ENCODE measurements at places on chromosomes 6 and 20. TPM values are rescaled to one million over a fixed set of nuclear protein-coding genes. Genes with fewer than 3 reads are reported as not detected.

FRK gene
- total RNA-seq: 44.4 TPM

BAK1 gene
- total RNA-seq: 59.2 TPM

EPPIN gene
- total RNA-seq: not detected

MRAP2 gene
- 1.7 TPM for total RNA-seq

CST1 gene
- total RNA-seq: not detected

VSX1 gene
- not detected for total RNA-seq

HEY2 gene
- total RNA-seq: not detected

DEFB132 gene
- total RNA-seq: not detected

PPP1R3G gene
- 6.3 TPM for total RNA-seq

SRMS gene
- total RNA-seq: not detected

LY6G5C gene
- total RNA-seq: not detected

CST4 gene
- total RNA-seq: not detected

DSP gene
- 104 TPM for total RNA-seq

MUC22 gene
- not detected for total RNA-seq

OVOL2 gene
- 2.1 TPM for total RNA-seq

NFATC2 gene
- under 0.01 TPM for total RNA-seq

SLC26A8 gene
- total RNA-seq: not detected

FAM217A gene
- total RNA-seq: not detected

HMGN4 gene
- 119 TPM for total RNA-seq

ITPR3 gene
- total RNA-seq: 173 TPM

TRIM10 gene
- total RNA-seq: under 0.01 TPM

CCDC167 gene
- 46.5 TPM for total RNA-seq

HSPA12B gene
- total RNA-seq: 0.17 TPM

MDFI gene
- 3.4 TPM for total RNA-seq

RIPOR2 gene
- 1.0 TPM for total RNA-seq

LZTS3 gene
- total RNA-seq: 21.7 TPM

ULBP1 gene
- 0.17 TPM for total RNA-seq

GPR6 gene
- not detected for total RNA-seq

RSPO3 gene
- 0.17 TPM for total RNA-seq

TFAP2C gene
- not detected for total RNA-seq

C20orf204 gene
- total RNA-seq: 0.45 TPM

KIFC1 gene
- 0.70 TPM for total RNA-seq

MOXD1 gene
- total RNA-seq: 53.5 TPM

MCCD1 gene
- 0.15 TPM for total RNA-seq

SOX18 gene
- 0.05 TPM for total RNA-seq

ZNF76 gene
- 23.0 TPM for total RNA-seq

MGME1 gene
- 7.8 TPM for total RNA-seq

UBD gene
- 39.4 TPM for total RNA-seq

RAB5IF gene
- 117 TPM for total RNA-seq

RALGAPB gene
- 23.3 TPM for total RNA-seq

HLA-DPA1 gene
- 7.0 TPM for total RNA-seq

GPX5 gene
- total RNA-seq: not detected

All from renal cortical epithelial cell (primary cell).